ENCODE measurements at places on chromosomes 2 and 18. TPM values are rescaled to one million over a fixed set of nuclear protein-coding genes. Genes with fewer than 3 reads are reported as not detected.

HOXD13 gene
- not detected for total RNA-seq

IL18R1 gene
- total RNA-seq, result 4.0 TPM

DNA sequence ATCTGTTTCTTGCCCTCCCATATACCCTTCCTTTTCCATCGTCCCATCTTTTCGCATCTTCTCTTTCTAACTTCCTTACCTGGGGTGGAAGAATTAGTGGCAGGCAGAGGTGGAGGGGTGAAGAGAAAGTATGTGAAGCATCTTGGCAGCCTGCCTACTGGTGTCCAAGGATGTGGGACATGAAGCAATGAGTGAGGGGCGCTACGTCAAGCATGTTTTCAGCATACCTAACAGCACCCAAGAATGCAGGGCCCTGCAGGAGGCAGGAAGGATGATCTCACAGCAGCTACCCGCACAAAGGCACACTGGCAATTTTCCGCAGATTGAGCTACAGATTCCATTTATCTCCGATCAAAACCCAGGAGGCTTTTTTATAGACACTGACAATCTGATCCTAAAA lies 42.2 kb downstream of the METTL4 start:
- no peak for DNase-seq

GRCh38 chr2:240329778-240330177 lies 105.7 kb upstream of the GPC1 start:
- DNase-seq, result no peak

DNA sequence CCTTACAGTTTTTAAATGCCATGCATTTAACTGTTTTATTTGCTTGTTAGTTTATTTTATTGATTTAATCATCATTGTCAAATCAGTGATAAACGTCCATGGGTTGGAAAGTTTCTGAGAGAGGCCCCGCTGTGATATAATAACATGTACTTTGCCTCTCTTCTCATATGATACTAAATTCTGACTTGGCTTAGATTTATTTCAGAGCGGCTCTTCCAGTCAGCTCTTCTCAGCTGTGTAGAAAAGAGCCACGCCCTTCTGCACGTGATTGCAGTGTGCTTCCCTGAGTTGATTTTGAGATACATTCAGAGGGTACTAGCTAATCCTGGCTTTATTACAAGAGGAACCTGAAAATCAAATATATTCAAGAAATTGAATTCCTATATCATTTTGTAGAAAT lies 218.6 kb downstream of the KCNE4 start:
- no peak for DNase-seq

- no peak for DNase-seq
Observed at GRCh38 chr2:48034295-48034694, 128.0 kb upstream of the FBXO11 start.

DNA sequence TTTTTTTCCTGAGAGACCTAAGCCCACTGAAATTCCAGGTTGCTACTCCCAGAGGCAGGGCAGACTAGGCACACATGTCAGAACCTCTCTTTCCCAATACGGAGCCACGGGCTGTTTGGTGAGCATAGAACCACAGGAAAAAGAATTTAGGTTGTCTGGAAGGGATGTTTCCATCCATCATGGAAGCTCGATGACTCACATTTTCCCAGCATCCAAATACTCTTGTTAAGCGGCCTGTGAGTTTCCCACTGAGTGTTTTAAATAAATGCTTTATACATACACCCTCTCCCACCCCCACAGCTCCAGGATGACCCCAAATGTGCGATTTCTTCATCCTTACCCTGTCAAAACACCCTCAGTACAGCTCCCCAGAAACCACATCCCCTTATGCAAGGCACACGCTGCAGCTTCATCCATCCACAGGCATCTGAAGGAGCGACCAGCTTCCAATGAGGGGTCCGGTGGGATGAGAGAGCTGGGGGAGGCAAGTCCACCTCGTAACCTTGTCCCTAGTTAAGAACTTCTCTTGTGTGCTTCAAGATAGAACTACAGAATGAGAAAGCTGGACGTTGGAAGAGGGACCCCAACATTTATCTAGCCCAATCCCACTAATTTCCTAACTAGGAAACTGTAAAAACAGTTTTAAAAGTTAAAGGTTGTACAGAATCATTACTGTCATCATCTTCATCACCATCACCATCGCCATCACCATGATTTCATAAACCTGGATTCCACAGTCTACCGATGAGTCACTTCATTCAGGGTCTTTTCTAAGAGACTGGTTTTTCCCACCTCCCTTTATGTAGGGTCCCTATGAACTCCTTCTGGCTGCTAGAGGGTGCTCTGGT lies 63.5 kb upstream of the FZD7 start:
- DNase-seq, result no peak

DNA sequence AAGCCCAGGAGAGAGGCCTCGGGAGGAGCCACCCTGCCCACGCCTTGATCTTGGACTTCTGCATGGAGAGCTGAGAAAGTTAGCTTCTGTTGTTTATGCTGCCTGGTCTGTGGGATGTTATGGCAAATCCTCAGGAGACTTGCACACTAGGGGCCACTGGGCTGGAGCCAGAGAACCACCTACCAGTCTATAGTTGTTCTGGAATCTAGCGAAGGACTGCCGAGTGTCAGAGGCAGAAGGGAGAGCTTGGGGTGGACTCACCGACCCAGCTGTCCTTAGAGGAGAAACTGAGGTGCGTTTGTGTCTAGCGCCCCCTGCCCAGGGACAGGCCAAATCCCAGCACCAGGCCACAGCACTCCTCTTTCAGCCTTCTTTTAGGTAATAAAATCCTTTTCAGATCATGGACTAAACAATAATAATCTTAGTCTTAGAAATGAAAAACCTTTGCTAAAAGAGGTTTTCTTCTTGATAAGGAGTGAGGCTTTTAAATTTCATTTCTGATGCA lies 398.7 kb upstream of the SALL3 start:
- no peak for DNase-seq

DNA sequence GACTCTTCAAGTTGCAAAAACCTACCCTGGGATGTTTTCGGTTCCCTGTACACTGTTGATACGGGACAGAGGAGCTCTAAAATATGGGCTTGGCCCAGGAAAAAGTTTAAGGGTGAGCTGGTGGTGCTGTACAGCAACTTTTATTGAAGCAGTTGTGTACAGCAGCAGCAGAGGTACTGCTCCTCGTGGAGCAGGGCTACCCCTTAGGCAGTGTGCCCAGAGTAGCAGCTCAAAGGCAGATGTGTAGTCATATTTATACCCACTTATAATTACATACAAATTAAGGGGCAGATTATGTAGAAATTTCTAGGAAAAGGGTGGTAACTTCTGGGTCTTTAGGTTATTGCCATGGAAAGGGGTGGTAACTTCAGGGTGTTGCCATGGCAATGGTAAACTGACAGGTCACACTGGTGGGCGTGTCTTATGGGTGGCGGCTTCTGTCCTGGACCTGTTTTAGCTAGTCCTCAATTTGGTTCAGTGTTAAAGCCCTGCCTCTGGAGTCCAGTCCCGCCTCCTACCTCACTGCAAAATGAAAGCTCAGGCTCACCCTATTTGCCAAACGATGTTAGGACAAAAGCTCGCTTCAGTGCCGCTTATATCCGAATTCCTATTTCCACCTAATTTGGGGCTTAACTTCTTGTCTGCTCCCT lies 203.2 kb downstream of the ETAA1 start:
- no peak for DNase-seq

- DNase-seq, result no peak
Observed at GRCh38 chr18:51630706-51631105, 433.2 kb upstream of the MEX3C start.

DNA sequence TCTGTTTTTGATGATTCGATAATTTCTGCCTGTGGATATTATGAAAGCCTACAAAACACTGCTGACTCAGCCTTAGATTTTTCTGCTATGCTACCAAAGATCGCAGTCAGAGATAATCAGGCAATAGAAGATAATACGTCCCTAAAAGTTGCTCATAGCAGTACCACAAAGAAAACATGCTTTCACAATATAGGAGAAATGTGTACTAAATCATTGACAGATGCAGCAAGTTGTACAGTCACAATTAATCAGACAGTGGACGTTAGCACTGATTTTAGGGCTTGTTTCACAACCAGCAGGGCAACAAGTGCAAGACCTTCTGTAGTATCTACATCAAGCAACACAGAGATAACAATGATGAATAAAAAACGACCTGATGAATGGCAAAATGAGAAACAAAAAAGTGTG lies 19.5 kb downstream of the RBM44 start:
- DNase-seq, result no peak

DNA sequence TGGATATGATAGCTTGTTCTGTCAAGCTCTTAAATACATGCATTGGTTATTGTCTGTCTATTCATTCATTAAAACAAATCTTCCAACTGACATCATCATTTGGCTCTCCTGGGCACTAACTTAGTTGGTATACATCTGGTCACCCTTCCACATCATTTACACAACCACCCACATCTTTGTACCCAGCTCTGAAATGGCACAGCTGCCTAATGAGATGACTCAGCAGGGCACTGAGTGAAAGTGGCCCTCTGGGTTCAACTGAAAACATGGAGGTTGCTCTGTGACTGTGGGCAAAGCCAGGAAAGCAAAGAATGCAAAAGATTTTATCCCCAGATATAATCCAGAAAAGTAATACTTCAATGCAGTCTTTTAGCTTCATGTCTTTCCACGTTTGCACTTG lies 234.0 kb upstream of the MAP2 start:
- no peak for DNase-seq

DNA sequence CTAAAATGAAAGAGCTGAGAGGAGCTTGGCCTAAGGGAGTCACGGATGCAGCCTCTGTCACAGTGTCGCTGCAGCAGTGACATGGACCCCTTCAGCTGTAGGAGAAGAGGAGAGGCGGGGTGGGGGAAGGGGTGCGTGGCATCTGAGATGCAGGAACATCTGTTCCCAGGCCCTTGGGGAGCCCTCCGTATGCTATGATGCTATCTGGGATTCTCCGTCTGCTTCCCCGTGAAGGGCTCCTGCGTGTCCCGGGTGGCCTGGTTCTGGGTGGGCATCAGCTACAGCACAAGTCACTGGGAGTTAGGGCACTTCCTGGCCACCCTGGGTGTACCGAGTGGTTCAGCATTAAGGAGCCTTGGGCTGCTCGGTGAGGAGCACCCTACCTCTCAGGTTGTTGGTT lies 35.6 kb upstream of the B3GNT7 start:
- no peak for DNase-seq

- no peak for DNase-seq
Observed at GRCh38 chr2:239598732-239599090, 197.9 kb upstream of the HDAC4 start.
